ENCODE measurements at places on chromosomes 1 and 21. TPM values are rescaled to one million over a fixed set of nuclear protein-coding genes. Genes with fewer than 3 reads are reported as not detected.

DNA sequence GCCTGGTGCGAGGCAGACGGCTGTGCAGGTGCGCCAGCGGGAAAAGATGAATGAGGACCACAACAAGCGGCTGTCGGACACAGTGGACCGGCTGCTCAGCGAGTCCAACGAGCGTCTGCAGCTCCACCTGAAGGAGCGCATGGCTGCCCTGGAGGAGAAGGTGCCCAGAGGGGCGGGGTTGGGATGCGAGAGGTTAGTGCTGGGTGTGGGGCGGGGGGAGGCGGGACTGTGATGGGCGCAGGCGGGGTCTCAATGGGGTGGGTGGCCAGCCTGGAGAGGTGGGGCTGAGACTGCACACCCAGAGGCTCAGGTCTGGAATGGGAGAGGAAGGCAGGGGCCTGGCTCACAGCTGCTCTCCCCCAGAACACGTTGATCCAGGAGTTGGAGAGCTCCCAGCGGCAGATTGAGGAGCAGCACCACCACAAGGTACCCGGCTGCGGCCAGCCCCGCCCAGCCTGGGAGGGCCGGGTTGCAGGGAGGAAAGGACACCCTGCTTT is 22.3 kb downstream of the PPFIA4 start:
- no peaks in the 10 kb centered on the region for H3K27me3 ChIP-seq
- DNase-seq: peak; percentile 92
- H3K4me3 ChIP-seq: no peak overlapping the region
- H3K27ac ChIP-seq: no peak overlapping the region

The ANGPTL3 gene
- not detected for total RNA-seq

DNA sequence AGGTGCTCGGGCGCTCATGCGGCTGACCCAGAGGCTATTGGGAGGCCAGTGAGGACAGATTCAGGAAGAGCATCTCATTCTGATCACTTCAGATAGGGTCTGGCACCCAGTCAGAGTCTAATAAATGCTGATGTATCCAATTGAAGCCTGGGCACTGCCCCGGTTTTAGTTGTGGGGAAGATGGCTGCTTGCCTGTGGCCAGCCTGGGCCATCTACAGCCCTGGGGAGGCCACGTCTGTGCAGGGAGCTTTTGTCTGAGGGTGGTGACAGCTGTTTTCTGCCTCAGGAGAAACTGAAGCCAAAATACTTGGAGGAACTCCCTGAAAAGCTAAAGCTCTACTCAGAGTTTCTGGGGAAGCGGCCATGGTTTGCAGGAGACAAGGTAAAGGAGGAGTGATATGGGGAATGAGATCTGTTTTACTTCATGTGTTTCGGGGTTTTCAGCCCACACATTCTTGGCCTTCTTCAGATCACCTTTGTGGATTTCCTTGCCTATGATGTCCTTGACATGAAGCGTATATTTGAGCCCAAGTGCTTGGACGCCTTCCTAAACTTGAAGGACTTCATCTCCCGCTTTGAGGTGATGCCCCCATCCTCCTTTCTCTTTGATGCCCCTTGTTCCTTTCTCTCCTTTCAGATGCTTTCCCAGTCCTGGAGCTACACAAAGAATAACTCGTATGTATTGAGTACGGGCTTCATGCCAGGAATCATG is 2.8 kb downstream of the GSTM5 start:
- H3K4me3 ChIP-seq: no peak overlapping the region
- H3K27me3 ChIP-seq: peaks cover 3% of the 10 kb centered on the region
- no peak for DNase-seq
- H3K4me1 ChIP-seq: no peaks in the 10 kb centered on the region
- no peak overlapping the region for H3K27ac ChIP-seq
- no peaks in the 10 kb centered on the region for H3K36me3 ChIP-seq

GRCh38 chr1:116111524-116112021 is 374 bp downstream of the MAB21L3 start:
- no peak overlapping the region for H3K27ac ChIP-seq
- H3K27me3 ChIP-seq: no peaks in the 10 kb centered on the region
- peaks cover 14% of the 10 kb centered on the region for H3K4me1 ChIP-seq

The FALEC gene
- 0.28 TPM for total RNA-seq

The TNFRSF8 gene
- 0.43 TPM for total RNA-seq

DNA sequence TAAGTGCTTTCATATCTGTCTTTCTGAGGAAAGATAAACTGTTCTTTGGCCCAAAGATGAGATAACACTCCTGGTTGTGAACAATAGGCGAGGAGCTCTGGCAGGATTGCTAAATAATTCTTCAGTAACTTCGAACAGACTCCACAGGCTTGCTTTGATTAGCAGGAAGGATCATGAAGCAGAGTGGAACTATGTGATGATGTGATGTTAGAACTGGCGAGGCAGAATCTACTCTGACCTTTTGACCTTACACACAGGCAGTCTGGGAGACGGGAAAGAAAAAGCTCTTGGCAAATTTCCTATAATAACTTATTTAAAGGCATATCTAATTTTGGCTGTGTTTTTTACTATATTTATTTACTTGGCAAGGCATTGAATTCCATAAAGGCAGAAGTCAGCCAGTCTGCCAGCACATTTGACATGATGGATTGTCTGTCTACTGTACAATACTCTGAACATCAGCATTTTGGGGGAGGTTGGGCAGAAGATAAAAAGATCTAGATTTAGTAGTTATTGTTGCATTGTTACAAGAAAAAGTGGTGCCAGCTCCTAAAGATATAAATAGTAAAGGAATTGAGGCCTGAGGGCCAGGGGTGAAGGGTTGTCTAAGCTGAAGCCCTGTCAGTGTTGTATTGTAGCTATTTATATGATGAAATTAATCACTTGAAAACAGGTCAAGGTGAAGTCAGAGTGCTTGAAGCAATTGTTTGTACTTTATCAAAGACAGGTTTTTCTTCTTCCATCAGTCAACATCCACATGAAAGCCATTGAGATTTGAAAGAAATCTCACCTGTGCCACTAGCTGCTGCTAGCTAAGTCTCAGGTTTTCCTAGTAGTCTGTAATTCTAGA is 708.8 kb downstream of the LTN1 start:
- DNase-seq: peak; percentile 16
- no peaks in the 10 kb centered on the region for H3K36me3 ChIP-seq
- no peaks in the 10 kb centered on the region for H3K27me3 ChIP-seq

DNA sequence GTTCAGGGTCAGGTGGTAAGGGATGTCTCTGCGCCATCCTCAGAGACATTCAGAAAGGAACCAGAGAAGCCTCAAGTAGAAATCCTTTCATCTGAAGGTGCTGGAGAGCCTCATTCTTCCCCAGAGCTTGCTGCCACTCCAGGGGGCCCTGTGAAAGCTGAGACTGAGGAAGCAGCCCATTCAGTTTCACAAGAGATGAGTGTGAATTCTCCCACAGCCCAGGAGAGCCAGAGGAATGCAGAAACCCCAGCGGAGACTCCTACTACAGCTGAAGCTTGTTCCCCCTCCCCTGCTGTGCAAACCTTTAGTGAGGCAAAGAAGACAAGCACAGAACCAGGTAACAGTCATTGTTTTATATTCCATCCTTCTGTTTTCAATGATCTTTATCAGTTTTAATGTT is 38.7 kb downstream of the ZBTB40 start:
- H3K36me3 ChIP-seq: peaks cover 4% of the 10 kb centered on the region
- no peak overlapping the region for H3K4me3 ChIP-seq
- H3K4me1 ChIP-seq: no peaks in the 10 kb centered on the region
- no peak for DNase-seq
- H3K27me3 ChIP-seq: no peaks in the 10 kb centered on the region
- H3K27ac ChIP-seq: no peak overlapping the region

The OPTC gene
- total RNA-seq: not detected
